Hair follicular keratinocyte (primary cell): ENCODE measurements at places on chromosomes 1 and 21. TPM values are rescaled to one million over a fixed set of nuclear protein-coding genes. Genes with fewer than 3 reads are reported as not detected.

The GPR3 gene
- total RNA-seq: 1.0 TPM in 2 replicates

The HFM1 gene
- total RNA-seq: not detected in 2 replicates

The PRKAA2 gene
- 0.53 and 1.6 TPM in 2 replicates for total RNA-seq

The EDN2 gene
- 0.08 TPM in 1 of 2 replicates, not detected in the other for total RNA-seq

The PGBD5 gene
- 0.11 TPM in 1 of 2 replicates, not detected in the other for total RNA-seq

The AGO1 gene
- total RNA-seq: 10.7 and 11.6 TPM in 2 replicates

The VANGL2 gene
- 3.1 and 7.6 TPM in 2 replicates for total RNA-seq

The SELE gene
- not detected in 2 replicates for total RNA-seq

The CYP4A11 gene
- total RNA-seq: not detected in 2 replicates

The NHLH1 gene
- not detected in 2 replicates for total RNA-seq

The ENTREP3 gene
- total RNA-seq: 17.5 and 18.4 TPM in 2 replicates

The CCDC17 gene
- 0.23 and 0.78 TPM in 2 replicates for total RNA-seq

The VWA5B1 gene
- total RNA-seq: not detected in 2 replicates

The DPT gene
- total RNA-seq: not detected in 2 replicates

The KIF17 gene
- 0.94 and 4.1 TPM in 2 replicates for total RNA-seq
